ENCODE measurements at places on chromosomes 3 and 15. TPM values are rescaled to one million over a fixed set of nuclear protein-coding genes. Genes with fewer than 3 reads are reported as not detected.

The P3H2 gene
- not detected for total RNA-seq

The HAPLN3 gene
- total RNA-seq, result 69.5 TPM

The MED12L gene
- 3.4 TPM for total RNA-seq

The FBXL2 gene
- total RNA-seq, result not detected

The CCDC33 gene
- total RNA-seq, result 0.16 TPM

The RPS17 gene
- total RNA-seq, result 3,069 TPM

The ULK3 gene
- total RNA-seq, result 49.3 TPM

The IL17RE gene
- total RNA-seq, result 1.7 TPM

DNA sequence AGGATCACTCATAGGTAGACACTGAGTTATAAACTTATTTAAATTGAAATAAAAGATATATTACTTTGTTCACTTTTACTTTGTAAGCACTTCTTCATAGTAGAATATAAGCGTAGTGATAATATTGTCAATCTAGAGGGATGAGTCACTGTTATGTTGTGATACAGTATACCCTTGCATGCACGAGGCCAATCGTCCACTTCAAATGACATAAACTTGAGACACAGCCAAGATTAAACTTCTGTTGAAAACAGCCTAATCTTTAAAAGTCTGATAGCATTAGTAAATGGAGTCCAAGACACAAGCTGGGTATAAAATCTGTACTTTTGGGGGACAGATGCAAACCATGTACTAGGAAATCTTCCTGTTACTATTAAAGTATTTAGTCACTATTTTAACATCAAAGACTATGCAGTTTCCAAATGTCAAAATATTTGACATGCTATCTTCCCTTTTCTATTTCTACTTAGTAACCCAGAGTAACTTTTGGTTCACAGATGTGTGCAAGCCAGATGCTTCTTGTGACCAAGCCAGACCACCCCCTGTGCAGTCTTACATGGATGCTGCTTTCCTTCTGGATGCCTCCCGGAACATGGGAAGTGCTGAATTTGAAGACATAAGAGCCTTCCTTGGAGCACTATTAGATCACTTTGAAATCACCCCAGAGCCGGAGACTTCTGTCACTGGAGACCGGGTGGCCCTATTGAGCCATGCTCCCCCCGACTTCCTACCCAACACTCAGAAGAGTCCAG is 85.3 kb downstream of the PIK3R4 start:
- no peak overlapping the region for H3K27ac ChIP-seq
- no peak overlapping the region for H3K4me3 ChIP-seq
- H3K4me1 ChIP-seq, result no peaks in the 10 kb centered on the region
- no peaks in the 10 kb centered on the region for H3K27me3 ChIP-seq
- peaks cover 3% of the 10 kb centered on the region for H3K36me3 ChIP-seq

GRCh38 chr3:62003835-62004234 is 369.5 kb downstream of the FEZF2 start:
- no peak for DNase-seq
- no peak overlapping the region for H3K27ac ChIP-seq
- no peak overlapping the region for H3K4me3 ChIP-seq
- H3K36me3 ChIP-seq, result no peaks in the 10 kb centered on the region

DNA sequence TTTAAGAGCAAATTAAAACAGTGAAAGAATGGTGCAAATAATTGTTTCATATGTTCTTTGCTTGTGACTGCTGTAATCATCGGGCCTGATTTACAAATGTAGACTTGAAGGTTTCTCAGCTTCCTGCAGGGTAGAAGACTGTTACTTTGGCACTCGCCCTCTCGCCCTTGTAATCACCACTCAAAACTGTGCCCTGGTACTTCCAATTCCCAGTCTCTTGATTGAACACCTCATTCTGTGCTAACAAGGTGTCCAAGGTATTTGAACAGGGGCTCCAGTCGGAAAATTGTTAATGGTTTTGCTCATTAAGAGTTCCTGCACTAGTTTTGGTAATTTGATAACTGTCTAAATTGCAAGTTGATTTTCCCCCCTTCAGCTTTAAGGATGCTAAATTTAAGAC is 209.5 kb downstream of the ZIC1 start:
- H3K4me3 ChIP-seq, result no peak overlapping the region
- no peak for DNase-seq
- no peak overlapping the region for H3K27ac ChIP-seq
- H3K36me3 ChIP-seq, result no peaks in the 10 kb centered on the region

GRCh38 chr15:79004336-79004735 is 59.5 kb upstream of the CTSH start:
- peak; percentile 42 for DNase-seq
- H3K4me3 ChIP-seq, result no peak overlapping the region
- H3K27me3 ChIP-seq, result no peaks in the 10 kb centered on the region
- no peaks in the 10 kb centered on the region for H3K36me3 ChIP-seq
- H3K27ac ChIP-seq, result no peak overlapping the region

GRCh38 chr3:52846432-52846965 is 11.7 kb upstream of the MUSTN1 start:
- H3K36me3 ChIP-seq, result peaks cover 2% of the 10 kb centered on the region
- H3K4me1 ChIP-seq, result no peaks in the 10 kb centered on the region
- H3K27me3 ChIP-seq, result no peaks in the 10 kb centered on the region
- H3K27ac ChIP-seq, result no peak overlapping the region

GRCh38 chr3:16127249-16127648 is 47.2 kb upstream of the GALNT15 start:
- H3K27me3 ChIP-seq, result peaks cover 2% of the 10 kb centered on the region
- H3K4me3 ChIP-seq, result no peak overlapping the region
- H3K36me3 ChIP-seq, result no peaks in the 10 kb centered on the region
- H3K4me1 ChIP-seq, result no peaks in the 10 kb centered on the region
- no peak for DNase-seq

GRCh38 chr15:82680200-82681102 is 29.2 kb downstream of the AP3B2 start:
- no peaks in the 10 kb centered on the region for H3K36me3 ChIP-seq
- peak overlapping the region; percentile 81 for H3K4me3 ChIP-seq
- H3K27ac ChIP-seq, result peak overlapping the region; percentile 81

- H3K4me3 ChIP-seq, result no peak overlapping the region
- DNase-seq, result no peak
- peaks cover 9% of the 10 kb centered on the region for H3K4me1 ChIP-seq
- no peaks in the 10 kb centered on the region for H3K27me3 ChIP-seq
- peak overlapping the region; percentile 26 for H3K27ac ChIP-seq
- H3K36me3 ChIP-seq, result no peaks in the 10 kb centered on the region
Measured at GRCh38 chr3:172685331-172686214, 25.3 kb downstream of the NCEH1 start.

GRCh38 chr3:120763601-120764000 is 21.1 kb downstream of the GTF2E1 start:
- DNase-seq, result no peak
- no peak overlapping the region for H3K27ac ChIP-seq
- no peaks in the 10 kb centered on the region for H3K27me3 ChIP-seq
- H3K4me3 ChIP-seq, result no peak overlapping the region

DNA sequence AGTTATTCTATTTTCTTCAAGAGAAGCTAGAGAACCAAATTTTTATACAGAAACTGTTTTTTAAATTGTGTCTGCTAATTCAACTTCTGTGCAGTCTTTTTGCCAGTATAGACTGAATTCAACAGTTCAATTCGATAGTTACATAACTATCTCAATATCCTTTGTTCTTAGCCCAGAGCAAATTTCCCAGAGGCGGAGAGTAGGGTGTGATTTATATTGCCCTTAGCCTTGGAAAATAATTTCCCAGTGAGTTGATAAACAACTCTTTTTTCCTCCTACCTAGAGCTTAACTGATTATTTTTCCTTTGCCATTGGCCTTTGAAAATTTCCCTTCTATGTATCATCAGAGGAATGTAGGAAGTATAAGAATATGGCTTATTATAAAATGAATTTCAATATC is 420.5 kb downstream of the NSUN3 start:
- H3K4me3 ChIP-seq, result no peak overlapping the region
- H3K27ac ChIP-seq, result no peak overlapping the region

- H3K4me3 ChIP-seq, result no peak overlapping the region
- no peak overlapping the region for H3K27ac ChIP-seq
- DNase-seq, result no peak
- H3K27me3 ChIP-seq, result no peaks in the 10 kb centered on the region
- H3K4me1 ChIP-seq, result peaks cover 14% of the 10 kb centered on the region
- peaks cover 31% of the 10 kb centered on the region for H3K36me3 ChIP-seq
Measured at GRCh38 chr15:58641660-58642059, 107.8 kb downstream of the ADAM10 start.

- peak; percentile 77 for DNase-seq
- H3K27me3 ChIP-seq, result no peaks in the 10 kb centered on the region
- H3K4me3 ChIP-seq, result no peak overlapping the region
- H3K4me1 ChIP-seq, result peaks cover 18% of the 10 kb centered on the region
- peak overlapping the region; percentile 67 for H3K27ac ChIP-seq
- H3K36me3 ChIP-seq, result no peaks in the 10 kb centered on the region
Measured at GRCh38 chr3:151135541-151136337, 50.3 kb downstream of the MED12L start.

DNA sequence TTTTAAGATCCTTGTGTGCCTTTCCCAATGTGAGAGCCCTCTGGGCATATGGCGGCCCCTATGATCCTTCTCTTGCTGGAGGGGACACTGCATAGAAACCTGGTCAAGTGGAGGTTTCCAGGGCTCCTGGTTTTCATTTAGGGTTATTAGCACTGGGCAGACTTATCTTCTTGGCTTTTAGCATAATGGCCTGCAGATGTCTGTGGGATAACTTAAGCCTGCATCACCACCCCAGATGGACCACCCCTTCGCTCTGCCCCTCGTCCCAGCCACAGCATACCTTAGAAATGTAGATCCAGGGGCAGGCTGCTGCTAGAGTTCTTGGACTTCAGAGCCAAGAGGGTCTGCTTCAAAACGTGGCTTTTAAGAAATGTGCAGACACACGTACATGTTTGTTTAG is 340.3 kb upstream of the CTDSPL start:
- DNase-seq, result no peak
- H3K4me1 ChIP-seq, result no peaks in the 10 kb centered on the region
- no peaks in the 10 kb centered on the region for H3K27me3 ChIP-seq
- H3K27ac ChIP-seq, result no peak overlapping the region
- no peak overlapping the region for H3K4me3 ChIP-seq

GRCh38 chr3:196354132-196354531 is 15.9 kb upstream of the TM4SF19 start:
- no peak overlapping the region for H3K27ac ChIP-seq
- H3K4me1 ChIP-seq, result peaks cover 8% of the 10 kb centered on the region
- H3K4me3 ChIP-seq, result no peak overlapping the region
- no peaks in the 10 kb centered on the region for H3K27me3 ChIP-seq
- DNase-seq, result no peak
- H3K36me3 ChIP-seq, result peaks cover 21% of the 10 kb centered on the region

- peaks cover 2% of the 10 kb centered on the region for H3K4me1 ChIP-seq
- H3K27me3 ChIP-seq, result no peaks in the 10 kb centered on the region
- H3K27ac ChIP-seq, result no peak overlapping the region
- peaks cover 18% of the 10 kb centered on the region for H3K36me3 ChIP-seq
Measured at GRCh38 chr3:40290396-40290795, 19.1 kb upstream of the EIF1B start.

DNA sequence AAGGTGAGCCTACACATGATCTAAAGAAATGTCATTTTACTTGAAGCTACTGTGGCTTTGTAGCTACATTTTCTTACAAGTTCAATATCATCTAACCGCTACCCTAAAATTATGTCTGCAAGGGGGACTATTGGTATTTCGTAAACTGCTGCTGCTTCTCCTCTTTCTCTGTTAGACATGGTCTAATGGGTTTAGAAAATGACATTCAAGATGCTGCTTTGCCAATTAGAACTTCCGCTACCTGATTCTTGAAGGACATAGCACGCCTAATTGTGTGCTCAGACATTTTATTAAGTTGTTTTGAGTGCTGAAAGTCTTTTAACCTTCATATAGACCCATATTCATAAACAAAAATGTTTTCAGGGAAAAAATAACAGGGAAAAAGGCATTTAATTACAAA is 283.7 kb upstream of the ICE2 start:
- peaks cover 22% of the 10 kb centered on the region for H3K4me1 ChIP-seq
- no peak overlapping the region for H3K27ac ChIP-seq
- DNase-seq, result no peak
- no peak overlapping the region for H3K4me3 ChIP-seq
- H3K27me3 ChIP-seq, result no peaks in the 10 kb centered on the region

DNA sequence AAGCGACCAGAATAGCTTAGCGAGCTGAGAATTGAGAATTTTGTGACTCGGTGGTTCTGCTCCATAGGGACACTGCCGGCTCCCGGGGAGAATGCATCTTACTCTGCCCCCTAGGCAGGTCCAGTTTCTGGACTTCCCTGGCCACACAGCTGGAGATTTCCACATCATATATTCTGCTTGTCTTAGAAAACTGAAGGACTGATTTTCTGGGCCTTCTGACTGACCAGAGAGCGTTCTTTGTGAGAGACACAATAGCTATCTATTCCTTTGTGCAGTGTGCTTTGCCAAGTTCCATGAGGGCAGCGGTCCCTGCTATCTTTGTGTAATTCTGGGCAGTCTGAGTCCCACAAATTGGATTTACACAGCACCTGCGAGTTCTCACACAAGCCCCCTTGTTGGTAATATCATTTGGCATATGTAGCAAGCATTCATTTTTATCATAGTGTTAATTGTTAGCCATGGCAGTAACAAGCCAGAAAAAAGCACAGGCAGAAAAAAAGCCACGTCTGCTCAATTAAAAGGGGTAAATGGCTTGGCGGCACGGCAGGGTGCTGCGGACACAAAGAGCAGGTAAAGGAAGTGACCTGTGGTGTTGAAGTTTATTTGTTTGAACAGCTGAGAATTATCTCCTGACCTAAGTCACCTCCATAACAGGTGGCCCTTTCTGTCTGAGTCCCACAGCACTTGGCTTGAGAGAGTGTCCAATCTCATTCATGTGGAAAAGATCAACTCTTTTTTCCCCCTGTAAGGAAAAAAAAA is 688.7 kb downstream of the TUSC7 start:
- no peaks in the 10 kb centered on the region for H3K36me3 ChIP-seq
- H3K4me1 ChIP-seq, result no peaks in the 10 kb centered on the region
- no peaks in the 10 kb centered on the region for H3K27me3 ChIP-seq
- DNase-seq, result no peak

DNA sequence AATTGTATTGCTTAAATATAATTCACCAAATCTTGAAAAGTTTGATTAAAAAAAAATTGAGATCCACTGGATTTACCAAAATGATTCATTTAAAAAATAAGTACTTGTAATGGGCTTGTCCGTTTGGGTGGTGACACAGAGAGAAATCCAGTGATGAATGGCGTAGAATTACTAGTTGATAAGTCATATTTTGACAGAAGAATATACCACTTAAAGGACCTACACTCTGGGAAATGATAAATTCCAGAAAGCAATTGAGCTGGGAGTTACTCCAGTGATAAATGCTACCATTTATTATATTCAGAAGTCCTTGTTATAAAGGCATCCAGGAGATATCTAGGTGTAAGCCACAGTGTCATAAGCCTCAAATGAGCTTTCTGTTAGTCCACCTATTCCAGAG is 141.8 kb upstream of the CFAP20DC start:
- no peak overlapping the region for H3K4me3 ChIP-seq
- H3K36me3 ChIP-seq, result no peaks in the 10 kb centered on the region
- H3K27ac ChIP-seq, result no peak overlapping the region
- DNase-seq, result no peak

GRCh38 chr15:53580366-53580765 is 179.1 kb downstream of the WDR72 start:
- H3K4me1 ChIP-seq, result no peaks in the 10 kb centered on the region
- no peak overlapping the region for H3K4me3 ChIP-seq
- H3K36me3 ChIP-seq, result no peaks in the 10 kb centered on the region
- DNase-seq, result no peak
